Left ventricle myocardium inferior (tissue), 1 donor: ENCODE measurements at places on chromosomes 6 and 20.

- DNase-seq = no peak
Observed at GRCh38 chr6:72464791-72465691, 156.8 kb upstream of the KCNQ5 start.

DNA sequence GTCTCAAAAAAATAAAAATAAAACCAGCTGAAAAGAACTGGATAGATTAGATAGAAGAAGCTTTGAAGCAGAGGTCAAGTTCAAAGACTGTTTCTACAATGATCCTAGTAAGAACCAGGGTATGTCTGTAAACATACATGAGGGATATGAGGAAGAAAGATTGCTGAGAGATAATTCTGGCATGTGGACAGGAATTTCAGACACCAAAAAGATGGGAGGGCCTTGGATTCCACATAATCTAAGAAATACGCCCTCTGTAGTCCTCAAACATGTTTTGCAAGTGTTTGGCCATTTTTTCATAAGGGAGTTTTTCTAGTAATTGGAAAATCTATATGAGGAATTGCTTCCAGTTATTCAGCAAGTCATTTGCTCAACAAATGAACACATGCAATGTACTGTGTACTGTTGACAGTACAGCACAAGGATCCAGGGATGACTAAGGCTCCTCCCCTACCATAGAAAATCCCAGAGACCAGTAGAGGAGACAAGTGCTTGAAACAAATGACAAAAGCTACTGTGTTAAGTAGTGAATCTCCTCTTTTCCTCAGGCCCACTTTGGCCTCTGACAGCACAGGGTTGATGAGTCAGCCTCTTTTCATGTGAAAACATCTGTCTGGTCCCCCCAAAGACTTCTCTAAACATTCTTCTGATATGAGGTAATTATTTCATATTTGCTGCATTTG, 795.9 kb downstream of the MAFB start:
- DNase-seq = no peak

DNA sequence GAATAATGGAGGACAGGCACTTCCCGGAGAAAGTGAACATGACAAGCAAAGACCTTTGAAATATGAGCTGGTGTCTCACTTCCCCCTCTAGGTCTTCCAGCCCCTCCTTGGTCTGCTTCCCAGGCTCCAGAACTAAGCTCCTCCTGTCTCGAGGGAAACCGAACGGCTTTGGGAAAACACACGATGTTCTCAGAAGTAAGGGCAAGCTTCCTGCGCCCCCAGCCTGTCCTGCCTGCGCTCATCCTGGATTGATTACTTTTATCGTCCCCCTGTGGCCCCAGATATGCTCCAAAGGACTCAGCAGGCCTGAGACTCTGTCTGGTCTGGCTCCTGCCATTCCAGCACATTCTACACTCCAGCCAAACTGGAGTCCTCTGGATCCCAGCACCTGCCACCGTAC, 83.4 kb downstream of the ZNF217 start:
- no peak for DNase-seq

- no peak for DNase-seq
Observed at GRCh38 chr6:13354331-13355042, 26.1 kb upstream of the TBC1D7 start.

DNA sequence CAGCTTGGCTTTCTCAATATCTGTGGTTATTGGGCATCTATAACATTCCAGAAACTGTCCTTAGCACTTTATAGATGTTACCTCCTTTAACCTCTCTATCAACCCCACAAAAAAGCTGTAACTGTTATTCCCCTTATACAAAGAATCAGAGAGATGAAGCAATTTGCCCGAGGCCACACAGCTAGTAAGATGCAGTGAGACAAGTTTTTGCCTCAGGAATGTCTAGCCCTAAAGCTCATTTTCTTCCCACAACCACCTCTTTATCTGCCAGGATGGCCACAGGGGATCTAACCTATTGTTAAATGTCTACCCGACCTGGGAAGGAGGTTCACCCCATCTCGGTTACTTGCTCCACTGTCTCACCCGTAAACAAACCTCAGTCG, 31.9 kb upstream of the TCP11 start:
- DNase-seq = no peak
